SJSA1 (cell line): ENCODE measurements at places on chromosomes 1 and 21. TPM values are rescaled to one million over a fixed set of nuclear protein-coding genes. Genes with fewer than 3 reads are reported as not detected.
A peak's percentile ranks its signal among the peaks of the same experiment; 100 is the strongest.

Gene CIART
- total RNA-seq, result 5.9 and 6.1 TPM in 2 replicates

Gene UBE2U
- not detected in 2 replicates for total RNA-seq

Gene FPGT
- 11.4 and 16.3 TPM in 2 replicates for total RNA-seq

Gene SAMD13
- 1.3 TPM in 1 of 2 replicates, not detected in the other for total RNA-seq

Gene OR10T2
- not detected in 2 replicates for total RNA-seq

Gene WDR64
- 0.24 TPM in 1 of 2 replicates, not detected in the other for total RNA-seq

Gene IVL
- total RNA-seq, result not detected in 2 replicates

Gene SAMD11
- 232 and 256 TPM in 2 replicates for total RNA-seq

Gene FMOD
- 0.66 and 0.87 TPM in 2 replicates for total RNA-seq

Gene ELAVL4
- total RNA-seq, result not detected in 2 replicates

Gene PLD5
- not detected in 2 replicates for total RNA-seq

GRCh38 chr1:191065771-191066170 is 588.1 kb upstream of the BRINP3 start:
- DNase-seq, result no peak

- peak; percentile 38 for DNase-seq
Observed at GRCh38 chr1:180169640-180170195, 15.0 kb downstream of the QSOX1 start.

- no peak for DNase-seq
Observed at GRCh38 chr1:2354511-2355372, 36.6 kb downstream of the MORN1 start.

- no peak for DNase-seq
Observed at GRCh38 chr1:95888941-95889390, 655.0 kb downstream of the RWDD3 start.

GRCh38 chr1:99963041-99963795 is 6.6 kb upstream of the SLC35A3 start:
- DNase-seq, result no peak

- DNase-seq, result no peak
Observed at GRCh38 chr1:92504291-92505014, 17.7 kb upstream of the GFI1 start.

GRCh38 chr1:46102769-46103476 is 29.5 kb downstream of the PIK3R3 start:
- no peak for DNase-seq

GRCh38 chr1:206128196-206128595 is 11.0 kb upstream of the AVPR1B start:
- no peak for DNase-seq

DNA sequence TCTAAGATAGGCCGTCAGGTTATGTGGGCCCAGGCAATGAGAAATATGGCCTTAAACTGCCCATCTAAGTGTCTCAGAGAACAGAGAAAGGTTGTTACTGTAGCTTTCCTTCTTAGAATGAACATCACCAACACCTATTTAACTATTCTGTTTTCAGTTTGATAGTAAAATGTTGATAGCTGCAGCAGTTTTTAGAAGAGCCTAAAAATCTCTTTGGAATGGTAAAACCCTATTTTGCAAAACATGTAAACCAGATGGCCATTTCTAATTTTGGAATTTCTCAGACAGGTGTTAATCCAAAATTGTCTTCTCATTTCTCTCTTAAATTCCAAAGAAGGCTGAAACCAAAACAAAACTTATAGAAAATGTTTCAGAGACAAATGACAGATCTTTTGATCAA is 57.5 kb downstream of the DIPK1A start:
- no peak for DNase-seq

- DNase-seq, result no peak
Observed at GRCh38 chr1:204278958-204279357, 65.2 kb upstream of the GOLT1A start.

- no peak for DNase-seq
Observed at GRCh38 chr21:44571844-44572782, 1.4 kb upstream of the KRTAP10-4 start.

DNA sequence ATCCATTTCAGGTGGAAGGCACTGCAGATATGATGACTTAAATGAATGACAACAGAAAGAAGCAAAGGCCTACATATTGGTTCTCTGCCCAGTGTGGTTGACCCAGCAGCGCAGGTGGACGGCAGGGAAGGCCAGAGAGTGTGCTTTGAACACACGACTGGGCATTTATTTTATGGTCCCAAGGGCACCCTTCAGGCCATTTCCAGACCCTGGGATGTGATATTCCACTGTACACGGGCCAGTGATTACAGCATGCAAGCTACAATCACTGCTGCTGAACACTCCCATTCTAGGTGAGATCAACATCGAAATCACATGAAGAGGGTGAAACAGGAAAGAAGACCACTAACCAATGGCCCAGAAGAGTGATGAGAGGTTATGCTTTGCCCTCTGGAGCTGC is 33.8 kb downstream of the PCNX2 start:
- DNase-seq, result no peak

DNA sequence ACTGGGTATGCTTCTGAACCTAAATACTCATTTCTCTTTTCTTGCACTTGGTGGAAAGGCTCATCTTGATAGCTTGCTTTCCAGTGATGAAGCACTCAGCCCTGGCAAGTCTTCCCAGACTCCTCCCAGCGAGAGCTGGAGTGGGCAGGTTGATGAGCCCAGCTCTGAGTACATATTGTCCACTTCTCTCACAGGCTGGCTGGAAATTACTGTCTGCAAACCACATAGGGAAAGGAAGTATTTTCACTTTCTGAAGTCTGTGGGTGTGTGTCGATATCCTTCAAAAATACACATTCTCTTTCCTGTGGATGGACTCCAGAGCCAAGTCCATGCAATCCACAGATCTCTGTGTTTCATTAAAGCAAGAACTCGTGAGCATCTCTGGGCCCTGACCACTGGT is 38.7 kb upstream of the CNTN2 start:
- DNase-seq, result no peak

DNA sequence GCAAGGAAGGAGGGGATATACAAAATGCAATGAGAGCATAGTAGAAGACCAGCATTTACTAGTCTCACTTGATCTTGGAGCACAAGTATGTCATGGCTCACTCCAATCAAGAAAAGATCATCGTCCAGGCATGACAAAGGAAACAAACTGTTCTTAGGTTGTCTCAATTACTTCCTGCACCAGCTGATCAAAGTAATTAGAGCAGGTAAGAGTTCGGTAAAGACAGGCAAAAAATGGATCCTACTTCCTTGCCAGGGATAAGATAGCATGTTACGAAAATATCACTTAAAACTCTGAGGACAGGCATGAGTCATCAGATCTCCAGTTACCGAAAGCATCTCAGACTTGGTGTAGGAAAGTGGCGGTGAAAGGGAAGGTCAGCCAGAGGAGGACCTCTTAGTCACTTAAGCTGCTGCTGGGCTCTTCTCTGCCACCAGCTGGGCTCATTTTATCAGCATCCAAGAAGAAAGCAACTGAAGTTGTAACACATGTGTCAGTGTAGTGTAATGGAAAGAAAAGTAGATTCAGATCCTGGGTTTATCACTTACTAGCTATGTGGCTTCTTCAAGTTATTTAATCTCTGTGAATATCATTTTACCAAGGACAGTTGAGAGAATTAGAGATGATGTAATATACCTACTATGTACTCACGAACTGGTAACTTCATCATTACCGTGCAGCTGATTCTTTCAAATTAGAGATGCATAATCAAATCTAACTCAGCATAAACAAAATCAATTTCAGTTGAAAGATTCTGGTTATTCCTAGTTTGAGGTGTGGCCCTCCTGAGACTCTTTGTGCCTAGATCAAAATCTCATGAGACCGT is 46.8 kb downstream of the XCL1 start:
- DNase-seq, result no peak

DNA sequence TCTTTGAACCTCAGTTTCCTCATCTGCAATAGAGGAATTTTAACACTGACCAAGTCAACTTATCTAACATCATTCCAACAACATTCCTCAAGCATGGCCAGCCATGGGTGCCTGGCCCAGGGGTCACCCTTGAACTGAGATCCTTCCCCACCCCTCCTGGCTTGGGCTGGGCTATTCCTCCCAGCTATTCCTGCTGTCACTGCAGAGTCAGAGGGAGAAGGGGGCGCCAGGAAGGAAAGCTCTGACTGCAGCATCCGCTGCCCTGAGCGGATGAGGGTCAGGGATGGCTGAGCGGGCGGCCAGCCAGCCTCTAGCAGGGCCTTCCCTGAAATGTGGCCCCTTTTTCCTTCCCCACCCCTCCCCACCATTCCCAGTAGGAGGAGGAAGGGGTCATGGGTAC is 3.1 kb downstream of the TINAGL1 start:
- DNase-seq, result peak; percentile 39

- DNase-seq, result no peak
Observed at GRCh38 chr1:18836654-18837053, 22.8 kb downstream of the TAS1R2 start.

DNA sequence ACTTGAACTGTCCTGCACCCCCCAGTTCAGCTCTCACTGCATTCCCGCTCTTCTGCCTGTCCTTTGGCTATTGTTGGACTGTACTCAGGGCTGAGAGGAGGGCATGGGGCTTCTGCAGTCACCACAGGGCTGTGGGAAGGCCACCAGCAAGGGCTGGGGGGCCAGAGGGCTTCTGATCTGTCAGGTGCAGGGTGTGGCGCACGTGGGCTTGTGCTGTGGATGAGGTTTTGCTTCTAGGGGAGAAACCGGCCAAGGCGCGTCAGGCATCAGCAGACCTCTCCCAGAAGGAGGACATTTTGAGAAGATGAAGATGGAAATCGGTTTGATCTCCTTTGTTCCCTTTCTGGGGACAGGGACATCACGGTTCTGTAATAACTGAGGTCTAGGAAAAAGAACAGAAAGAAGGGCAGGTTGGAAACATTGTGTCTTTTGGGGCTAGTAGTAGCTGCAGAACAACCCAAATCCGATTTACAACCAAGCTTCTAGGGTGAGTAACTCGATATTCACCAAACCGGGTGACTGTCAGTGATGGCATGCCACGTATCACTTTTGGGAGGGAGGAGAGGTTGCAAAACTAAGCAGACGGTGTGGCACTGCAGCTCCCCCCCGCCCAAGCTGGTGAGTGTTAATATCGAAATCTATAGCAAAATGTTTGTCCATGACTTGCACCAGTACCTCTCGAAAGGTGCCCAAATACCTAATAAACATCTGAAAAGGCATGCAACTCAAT is 40.9 kb downstream of the AGPAT3 start:
- DNase-seq, result no peak
